ENCODE measurements at places on chromosomes 5 and 9. TPM values are rescaled to one million over a fixed set of nuclear protein-coding genes. Genes with fewer than 3 reads are reported as not detected.

- H3K36me3 ChIP-seq, result peaks cover 7% of the 10 kb centered on the region
- no peak for DNase-seq
- peaks cover 32% of the 10 kb centered on the region for H3K4me1 ChIP-seq
- H3K4me3 ChIP-seq, result no peak overlapping the region
- H3K27ac ChIP-seq, result no peak overlapping the region
Measured at GRCh38 chr5:51380603-51381207, 2.5 kb upstream of the ISL1 start.

DNA sequence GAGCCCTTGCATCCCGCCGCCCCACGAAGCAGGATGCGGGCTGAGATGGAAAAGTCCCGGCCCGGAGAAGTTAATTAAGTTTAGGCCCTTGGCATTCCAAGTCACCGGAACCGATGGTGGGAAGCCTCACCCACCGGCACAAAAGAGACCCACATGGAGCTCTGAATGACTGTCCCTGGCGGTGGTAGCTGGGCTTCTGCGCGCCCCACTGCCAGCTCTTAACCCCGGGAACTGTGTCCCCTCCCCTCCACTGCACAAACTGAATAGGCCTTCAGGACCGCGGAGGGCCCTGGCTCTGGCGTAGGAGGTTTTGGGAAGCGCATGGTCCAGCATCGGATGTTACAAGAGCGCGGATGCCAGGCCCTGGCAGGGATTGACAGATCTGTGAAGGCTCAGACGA, 291.1 kb upstream of the TUT7 start:
- H3K4me1 ChIP-seq, result no peaks in the 10 kb centered on the region
- H3K36me3 ChIP-seq, result no peaks in the 10 kb centered on the region
- H3K4me3 ChIP-seq, result no peak overlapping the region
- no peak overlapping the region for H3K27ac ChIP-seq
- no peak for DNase-seq

DNA sequence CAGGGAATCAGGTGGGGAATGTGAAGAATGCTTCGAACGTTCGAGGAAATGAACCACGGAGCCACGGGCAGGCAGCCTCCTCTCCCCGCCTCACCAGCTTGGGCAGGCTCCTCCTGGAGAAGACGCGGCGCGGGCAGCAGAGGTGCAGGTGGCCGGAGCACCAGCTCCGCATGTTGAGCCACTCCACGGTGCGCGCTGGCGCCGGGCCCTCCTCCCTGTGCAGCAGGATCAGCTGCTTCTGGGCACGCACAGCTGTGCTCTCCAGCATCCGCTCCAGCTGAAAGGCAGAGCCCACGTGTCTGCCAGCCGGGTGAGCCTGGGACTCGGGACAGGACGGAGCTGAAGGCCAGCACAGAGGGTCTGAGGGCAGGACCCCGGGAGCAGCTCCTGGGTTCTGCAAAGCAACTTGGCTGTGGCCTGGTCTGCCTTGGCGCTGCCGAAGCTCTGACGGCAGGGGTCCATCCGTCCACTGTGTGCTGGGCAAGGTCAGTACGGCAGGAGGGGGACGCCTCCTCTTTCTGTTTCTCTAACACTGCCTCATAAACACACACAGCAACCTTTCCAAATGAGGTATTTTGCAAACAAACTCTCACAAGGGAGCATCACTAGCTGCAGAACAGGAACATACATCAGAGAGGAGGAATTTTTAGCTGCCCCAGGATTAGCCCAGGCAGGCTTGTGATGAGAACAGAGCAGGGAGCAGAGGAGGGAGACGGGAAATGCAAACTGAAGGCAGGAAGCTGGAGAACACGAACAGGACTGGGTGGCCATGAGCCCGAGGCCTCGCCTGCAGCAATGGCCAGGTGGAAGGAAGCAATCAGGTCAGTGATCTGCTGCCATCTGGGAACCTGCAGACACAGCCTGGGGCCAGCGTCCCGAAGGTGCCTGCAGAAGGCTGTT, 20.1 kb upstream of the NSMF start:
- H3K27ac ChIP-seq, result peak overlapping the region; percentile 34
- peaks cover 20% of the 10 kb centered on the region for H3K4me1 ChIP-seq
- DNase-seq, result no peak
- H3K36me3 ChIP-seq, result peaks cover 12% of the 10 kb centered on the region

PHF24 gene
- total RNA-seq, result 0.30 TPM

GRCh38 chr5:100731768-100732167, 171.3 kb downstream of the ST8SIA4 start:
- H3K27me3 ChIP-seq, result peaks cover 23% of the 10 kb centered on the region
- DNase-seq, result no peak
- no peaks in the 10 kb centered on the region for H3K36me3 ChIP-seq
- no peaks in the 10 kb centered on the region for H3K4me1 ChIP-seq

GRCh38 chr9:91814753-91815152, 135.3 kb downstream of the ROR2 start:
- no peak for DNase-seq
- peaks cover 48% of the 10 kb centered on the region for H3K4me1 ChIP-seq
- no peak overlapping the region for H3K4me3 ChIP-seq
- no peak overlapping the region for H3K27ac ChIP-seq
- H3K27me3 ChIP-seq, result no peaks in the 10 kb centered on the region

DNA sequence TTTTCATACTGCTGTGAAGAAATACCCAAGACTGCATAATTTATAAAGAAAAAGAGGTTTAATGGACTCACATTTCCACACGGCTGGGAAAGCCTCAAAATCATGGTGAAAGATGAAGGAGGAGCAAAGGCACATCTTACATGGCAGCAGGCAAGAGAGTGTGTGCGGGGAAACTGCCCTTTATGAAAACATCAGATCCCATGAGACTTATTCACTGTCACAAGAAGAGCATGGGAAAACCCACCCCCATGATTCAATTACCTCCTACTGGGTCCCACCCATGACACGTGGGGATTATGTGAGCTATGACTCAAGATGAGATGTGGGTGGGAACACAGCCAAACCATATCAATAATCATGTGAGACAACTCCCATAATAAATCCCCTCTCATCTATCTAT, 8.7 kb downstream of the TTC39B start:
- H3K36me3 ChIP-seq, result peaks cover 22% of the 10 kb centered on the region
- peaks cover 74% of the 10 kb centered on the region for H3K4me1 ChIP-seq
- DNase-seq, result no peak
- no peaks in the 10 kb centered on the region for H3K27me3 ChIP-seq

C5orf58 gene
- total RNA-seq, result not detected

DNA sequence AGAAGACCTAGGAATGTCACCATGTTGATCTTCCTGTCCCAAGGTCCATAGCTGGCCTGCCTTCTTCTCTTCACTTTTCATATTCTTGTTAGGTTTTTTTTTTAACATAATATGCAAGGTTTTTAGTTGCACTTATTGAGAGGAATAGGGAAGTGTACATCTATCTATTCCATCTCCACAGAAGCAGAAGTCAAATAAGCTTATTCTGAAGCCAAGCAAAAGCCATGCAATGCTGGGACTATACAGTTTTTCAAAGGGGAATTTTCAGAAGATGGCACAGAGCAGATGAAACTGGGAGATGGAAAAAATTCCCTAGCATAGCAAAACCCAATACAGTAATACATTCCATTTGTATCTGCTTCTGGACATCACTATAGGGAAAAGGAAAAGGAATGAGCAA, 447.6 kb downstream of the GADD45G start:
- no peaks in the 10 kb centered on the region for H3K4me1 ChIP-seq
- no peak overlapping the region for H3K4me3 ChIP-seq
- peaks cover 34% of the 10 kb centered on the region for H3K27me3 ChIP-seq
- H3K27ac ChIP-seq, result no peak overlapping the region

GM2A gene
- total RNA-seq, result 21.4 TPM

DNA sequence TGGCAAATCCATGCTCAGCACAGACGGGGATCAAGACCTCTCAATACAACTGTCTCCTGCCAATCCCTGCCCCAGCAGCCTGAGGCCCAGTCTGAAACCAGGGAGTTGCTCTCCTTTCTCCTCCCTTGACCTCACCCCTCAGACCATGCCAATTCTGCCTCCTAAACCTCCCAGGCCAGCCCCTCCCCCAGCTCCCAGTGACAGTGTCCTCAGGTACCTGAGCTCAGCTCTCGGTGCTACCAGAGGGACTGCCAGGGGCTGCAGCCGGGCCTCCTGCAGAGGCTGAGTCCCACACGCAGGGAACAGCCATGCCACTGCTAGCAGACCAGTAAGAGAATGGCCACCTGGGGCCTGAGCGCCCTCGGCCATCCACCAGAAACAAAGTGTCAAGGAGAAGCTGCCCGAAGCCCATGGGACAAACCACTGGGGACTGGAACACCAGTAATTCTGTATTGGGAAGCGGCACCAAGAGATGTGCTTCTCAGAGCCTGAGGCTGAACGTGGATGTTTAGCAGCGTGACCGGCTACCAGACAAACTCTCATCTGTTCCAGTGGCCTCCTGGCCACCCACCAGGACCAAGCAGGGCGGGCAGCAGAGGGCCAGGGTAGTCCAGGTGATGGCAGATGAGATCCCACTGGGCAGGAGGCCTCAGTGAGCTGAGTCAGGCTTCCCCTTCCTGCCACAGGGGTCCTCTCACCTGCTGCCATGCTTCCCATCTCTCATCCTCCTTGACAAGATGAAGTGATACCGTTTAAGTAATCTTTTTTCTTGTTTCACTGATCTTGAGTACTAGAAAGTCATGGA, 557 bp upstream of the IL3 start:
- H3K4me1 ChIP-seq, result no peaks in the 10 kb centered on the region
- DNase-seq, result peak; percentile 76
- no peak overlapping the region for H3K4me3 ChIP-seq
- H3K36me3 ChIP-seq, result no peaks in the 10 kb centered on the region

C9orf50 gene
- 0.39 TPM for total RNA-seq

- peaks cover 13% of the 10 kb centered on the region for H3K4me1 ChIP-seq
- DNase-seq, result no peak
- peaks cover 19% of the 10 kb centered on the region for H3K36me3 ChIP-seq
- H3K4me3 ChIP-seq, result no peak overlapping the region
Measured at GRCh38 chr5:43659075-43659474, 56.1 kb downstream of the NNT start.

GRCh38 chr5:147143215-147143614, 91.6 kb upstream of the STK32A start:
- no peaks in the 10 kb centered on the region for H3K4me1 ChIP-seq
- H3K36me3 ChIP-seq, result peaks cover 3% of the 10 kb centered on the region
- peaks cover 2% of the 10 kb centered on the region for H3K27me3 ChIP-seq
- no peak for DNase-seq

GRCh38 chr5:106401561-106401960, 1269.2 kb downstream of the EFNA5 start:
- no peaks in the 10 kb centered on the region for H3K27me3 ChIP-seq
- H3K27ac ChIP-seq, result no peak overlapping the region
- peaks cover 22% of the 10 kb centered on the region for H3K4me1 ChIP-seq
